ENCODE measurements at places on chromosomes 6 and 20. TPM values are rescaled to one million over a fixed set of nuclear protein-coding genes. Genes with fewer than 3 reads are reported as not detected.

Gene DPM1
- total RNA-seq = 100 TPM

Gene BLOC1S5
- 7.9 TPM for total RNA-seq

Gene LHFPL5
- total RNA-seq = not detected

Gene OPRM1
- total RNA-seq = not detected

Gene DAAM2
- total RNA-seq = 0.16 TPM

Gene LY6G5B
- total RNA-seq = 2.3 TPM
